ENCODE measurements at places on chromosomes 13 and 19.
A peak's percentile ranks its signal among the peaks of the same experiment; 100 is the strongest.

GRCh38 chr19:43534816-43535761, 2.1 kb downstream of the ZNF575 start:
- peak; percentile 83 for DNase-seq

- DNase-seq, result no peak
These were observed 2.7 kb downstream of the PIAS4 start for GRCh38 chr19:4009990-4010807.

- no peak for DNase-seq
These were observed 64.0 kb upstream of the TNFRSF19 start for GRCh38 chr13:23506071-23506806.

GRCh38 chr19:14271840-14272239, 65.9 kb upstream of the ADGRL1 start:
- DNase-seq, result no peak

- DNase-seq, result no peak
These were observed 9.1 kb downstream of the EXOSC8 start for GRCh38 chr13:37009692-37010091.

DNA sequence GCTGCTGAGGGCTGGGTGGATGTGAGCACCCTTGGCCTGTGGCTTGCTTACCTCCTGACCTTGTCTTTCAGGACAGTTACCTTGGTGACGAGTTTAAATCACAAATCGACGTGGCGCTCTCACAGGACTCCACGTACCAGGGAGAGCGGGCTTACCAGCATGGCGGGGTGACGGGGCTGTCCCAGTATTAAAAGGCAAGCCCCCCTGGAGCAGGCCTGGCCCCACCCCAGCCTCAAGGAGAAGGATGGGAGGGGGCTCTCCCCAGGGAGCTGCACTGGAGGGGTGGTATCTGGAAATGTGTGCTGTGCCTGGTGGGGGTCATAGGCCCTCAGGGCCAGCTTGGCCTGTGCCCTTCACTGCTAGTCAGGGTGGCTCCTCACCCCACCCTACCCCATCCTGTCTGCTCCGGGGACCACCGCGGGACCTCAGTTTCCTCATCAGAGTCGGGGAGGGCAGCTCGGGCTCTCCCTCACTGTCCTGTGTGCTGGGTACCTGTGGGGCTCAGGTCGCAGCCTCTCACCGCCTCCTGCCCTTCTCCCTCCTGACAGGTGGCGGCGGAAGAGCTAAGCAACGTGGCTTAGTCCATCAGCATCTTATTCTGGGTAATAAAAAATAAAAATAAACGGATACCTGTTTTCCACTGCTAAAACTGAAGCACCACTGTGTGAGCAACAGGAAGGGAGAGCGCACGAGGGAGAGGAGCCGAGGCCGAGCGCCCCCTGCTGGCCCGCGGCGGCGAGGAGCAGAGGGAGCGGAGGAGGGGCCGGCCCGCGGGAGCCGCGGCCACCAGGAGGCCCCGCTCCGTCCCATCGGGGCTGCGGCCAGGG, 29.8 kb downstream of the CERS1 start:
- no peak for DNase-seq

GRCh38 chr19:51551673-51552432, 19.2 kb upstream of the ZNF175 start:
- DNase-seq, result no peak

GRCh38 chr19:582497-583197, 7.0 kb upstream of the HCN2 start:
- no peak for DNase-seq

GRCh38 chr19:19064098-19064722, 416 bp downstream of the SLC25A42 start:
- DNase-seq, result no peak

DNA sequence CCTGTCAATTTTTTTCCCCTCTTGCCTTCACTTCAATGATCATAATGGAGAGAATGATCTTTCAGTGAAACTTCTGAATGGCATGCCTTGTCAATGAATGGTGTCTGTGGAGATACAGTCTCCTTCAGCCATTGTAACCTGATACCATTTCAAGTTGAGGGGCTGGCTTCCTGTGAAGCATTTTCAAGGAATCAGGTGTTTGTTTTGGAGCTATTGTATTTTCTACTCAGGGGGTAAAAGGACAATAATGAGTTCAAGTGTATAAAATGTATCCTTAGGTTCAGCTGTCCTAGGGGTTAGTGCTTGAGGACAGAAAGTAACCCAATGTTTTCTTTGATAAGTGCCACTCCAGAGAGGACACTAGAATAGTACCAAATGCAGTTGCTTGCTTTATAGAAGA, 23.8 kb upstream of the CBY2 start:
- no peak for DNase-seq

GRCh38 chr19:47280183-47280797, 5.6 kb downstream of the INAFM1 start:
- DNase-seq, result no peak

- DNase-seq, result no peak
These were observed 110.3 kb downstream of the NALCN start for GRCh38 chr13:101305981-101306411.

Measured in coronary artery (tissue), 2 donors.